ENCODE measurements at places on chromosomes 1 and 21.
A peak's percentile ranks its signal among the peaks of the same experiment; 100 is the strongest.

DNA sequence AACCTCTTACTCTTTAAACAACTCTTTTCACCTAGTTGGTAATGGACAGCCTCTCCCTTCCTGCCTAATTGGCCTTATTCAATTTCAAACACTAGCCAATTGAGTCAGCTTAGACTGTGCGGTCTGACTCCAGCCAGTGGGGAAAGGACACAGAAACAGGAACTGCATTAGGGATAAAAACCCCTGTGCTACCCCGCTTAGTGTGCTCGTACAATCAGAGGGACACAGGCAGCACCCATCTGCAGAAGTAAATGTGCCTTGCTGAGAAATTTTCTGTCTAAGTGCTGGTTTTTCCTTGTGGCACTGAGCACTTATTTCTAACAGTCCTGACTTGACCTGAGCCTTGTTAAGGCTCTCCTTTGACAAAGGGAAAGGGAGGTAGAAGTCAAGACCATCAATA, 6.0 kb upstream of the CD2 start:
- DNase-seq = no peak

DNA sequence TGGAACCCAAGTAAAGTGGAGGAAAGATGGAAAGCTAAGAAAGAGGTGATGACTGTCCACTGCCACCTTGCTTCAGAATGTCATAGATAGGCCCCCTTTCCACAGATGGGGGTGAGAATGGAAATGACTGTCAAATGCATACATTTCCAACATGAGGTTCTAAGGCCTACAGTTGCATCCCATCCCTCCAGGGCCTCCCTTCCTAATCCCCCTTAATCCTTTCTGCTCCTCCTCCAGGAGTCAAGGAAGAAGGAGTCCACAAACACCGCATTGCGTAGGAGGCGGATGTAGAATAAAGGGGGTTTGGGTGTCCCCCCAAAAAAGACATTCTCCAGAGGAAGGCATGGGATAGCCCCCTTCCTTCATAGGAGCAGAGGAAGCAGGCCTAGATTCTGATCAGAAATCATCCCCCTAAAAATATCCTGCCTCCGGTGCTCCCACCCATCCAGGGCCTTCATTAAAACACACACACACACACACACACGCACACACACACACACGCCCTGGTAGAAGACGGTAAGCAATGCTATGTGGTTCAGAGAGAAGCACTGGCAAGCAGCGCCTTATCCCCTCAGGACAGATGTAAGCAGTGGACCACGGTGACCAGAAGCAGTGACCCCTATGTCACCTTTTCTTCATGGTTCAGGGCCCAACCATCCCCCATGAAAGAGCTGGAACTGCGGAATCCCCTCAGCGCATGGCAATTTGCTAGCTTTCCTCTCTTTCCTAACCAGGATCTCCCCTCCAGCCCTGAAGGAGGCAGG, 2.0 kb downstream of the SV2A start:
- DNase-seq = no peak

- DNase-seq = no peak
Measured at GRCh38 chr1:210252621-210253051, 20.0 kb downstream of the SERTAD4 start.

DNA sequence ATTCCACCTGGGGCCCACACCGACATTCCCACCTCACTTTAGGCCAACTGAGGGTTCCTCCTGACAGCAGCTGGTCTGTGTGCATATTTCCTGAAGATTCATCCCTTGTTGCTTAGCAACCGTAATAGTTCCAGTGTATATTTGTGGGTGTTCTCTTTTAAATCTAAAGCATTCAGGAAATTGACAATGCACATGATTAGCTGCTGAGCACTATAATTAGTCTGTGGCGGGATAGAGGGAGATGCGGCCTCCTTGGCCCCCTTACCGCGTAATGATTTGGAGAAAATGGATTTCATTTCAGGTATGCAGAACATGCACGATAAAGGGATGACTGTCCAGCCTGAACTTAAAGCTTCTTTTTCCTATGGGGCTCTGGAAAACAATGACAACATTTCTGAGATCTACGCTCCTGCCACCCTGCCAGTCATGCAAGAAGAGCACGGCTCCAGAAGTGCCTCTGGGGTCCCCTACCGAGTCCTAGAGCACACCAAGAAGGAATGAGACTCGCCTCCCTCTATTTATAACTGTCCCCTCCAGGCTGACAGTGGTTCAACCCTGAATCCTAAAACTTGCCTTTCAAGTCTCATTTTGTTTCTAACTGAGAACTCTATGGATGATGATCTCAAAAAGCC, 33.8 kb upstream of the RCAN3 start:
- DNase-seq = no peak

- no peak for DNase-seq
Measured at GRCh38 chr21:44918581-44919033, 2.1 kb downstream of the ITGB2 start.

- no peak for DNase-seq
Measured at GRCh38 chr1:199221371-199222150, 582.7 kb downstream of the PTPRC start.

DNA sequence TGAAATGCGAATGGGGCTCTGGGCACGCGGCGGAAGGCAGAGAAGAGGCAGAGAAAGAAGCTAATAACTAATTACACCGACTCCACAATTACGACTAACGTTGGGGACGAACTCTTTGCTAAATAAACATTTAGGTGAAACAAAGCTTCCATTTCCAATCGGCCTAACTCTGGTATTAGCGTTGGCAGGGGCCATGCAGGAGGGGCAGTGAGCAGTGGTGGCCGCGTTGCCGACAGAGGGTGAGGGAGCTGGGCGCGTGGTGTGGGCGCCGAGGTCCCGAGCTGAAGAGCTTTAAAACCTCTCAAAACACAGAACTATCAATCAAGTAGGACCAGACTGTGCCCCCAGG, 553 bp upstream of the NDUFV3 start:
- no peak for DNase-seq

DNA sequence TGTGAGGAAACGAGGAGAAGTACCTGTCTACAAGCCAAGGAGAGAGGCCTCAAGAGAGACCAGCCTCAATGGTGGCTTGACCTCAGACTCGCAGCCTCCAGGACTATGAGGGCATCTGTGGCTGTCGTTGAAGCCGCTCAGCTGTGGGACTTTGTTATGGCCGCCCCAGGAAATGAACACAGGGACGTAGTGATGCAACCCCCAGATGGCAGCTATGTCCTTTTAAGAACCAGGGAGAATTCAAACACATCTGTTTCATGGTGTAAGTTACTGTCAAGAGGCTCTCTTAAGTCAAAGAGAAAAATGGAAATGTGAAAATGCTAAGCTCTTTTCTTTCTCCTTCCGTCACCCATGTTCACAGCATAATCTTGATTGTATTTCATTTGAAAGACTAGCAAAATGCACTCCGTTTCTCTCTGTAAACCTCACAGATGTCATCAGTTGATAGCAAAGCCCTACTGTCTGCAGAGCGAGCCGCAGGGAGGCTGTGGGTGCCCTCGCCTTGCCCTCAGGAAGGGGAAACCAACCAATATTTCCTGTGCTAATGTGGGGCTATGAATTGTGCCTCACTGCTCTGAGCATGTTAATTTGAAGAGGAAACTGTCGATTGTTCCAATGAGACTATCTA, 21.3 kb downstream of the UBASH3A start:
- DNase-seq = no peak

DNA sequence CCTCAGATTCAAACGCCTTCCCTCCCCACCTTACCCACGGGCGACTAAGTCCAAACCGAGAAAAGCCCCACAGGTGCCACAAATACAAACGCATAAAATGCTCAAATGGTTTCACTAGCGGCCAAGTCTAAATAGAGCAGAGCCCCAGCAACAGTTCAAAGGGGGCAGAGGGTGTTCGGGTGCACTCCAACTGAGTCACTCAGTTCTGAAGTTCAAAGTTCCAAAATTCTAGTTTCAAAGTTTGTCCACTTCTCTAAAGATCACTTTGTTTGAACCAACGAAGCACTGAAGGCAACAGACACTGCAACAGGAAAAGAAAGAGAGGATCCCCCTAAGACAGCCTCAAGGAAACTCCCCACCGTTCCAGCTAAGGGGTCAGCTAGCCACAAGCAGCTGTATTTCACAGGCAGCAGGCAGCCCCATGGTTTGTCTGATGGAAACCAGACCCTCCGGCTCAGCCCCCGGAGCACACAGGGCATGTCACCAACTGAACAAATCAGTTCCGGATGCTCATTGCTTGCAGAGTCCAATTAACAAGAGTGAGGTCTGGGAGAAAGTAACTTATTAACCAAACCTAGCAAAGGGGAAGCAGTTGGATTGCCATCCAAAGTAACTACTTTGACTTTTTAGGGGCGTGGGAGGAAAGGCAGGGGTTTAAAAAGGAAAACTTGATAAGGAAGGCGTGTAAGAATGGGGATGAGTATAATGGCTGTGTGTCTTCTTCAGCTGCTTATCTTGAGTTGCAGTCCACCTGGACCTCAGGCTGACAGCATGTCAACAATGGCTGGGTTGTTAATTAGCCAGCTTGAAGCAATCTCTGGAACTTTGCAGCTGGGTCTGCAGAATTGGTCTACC, 1423.9 kb upstream of the PRMT6 start:
- no peak for DNase-seq

GRCh38 chr1:76939050-76939816, 72.0 kb downstream of the ST6GALNAC5 start:
- peak; percentile 14 for DNase-seq

DNA sequence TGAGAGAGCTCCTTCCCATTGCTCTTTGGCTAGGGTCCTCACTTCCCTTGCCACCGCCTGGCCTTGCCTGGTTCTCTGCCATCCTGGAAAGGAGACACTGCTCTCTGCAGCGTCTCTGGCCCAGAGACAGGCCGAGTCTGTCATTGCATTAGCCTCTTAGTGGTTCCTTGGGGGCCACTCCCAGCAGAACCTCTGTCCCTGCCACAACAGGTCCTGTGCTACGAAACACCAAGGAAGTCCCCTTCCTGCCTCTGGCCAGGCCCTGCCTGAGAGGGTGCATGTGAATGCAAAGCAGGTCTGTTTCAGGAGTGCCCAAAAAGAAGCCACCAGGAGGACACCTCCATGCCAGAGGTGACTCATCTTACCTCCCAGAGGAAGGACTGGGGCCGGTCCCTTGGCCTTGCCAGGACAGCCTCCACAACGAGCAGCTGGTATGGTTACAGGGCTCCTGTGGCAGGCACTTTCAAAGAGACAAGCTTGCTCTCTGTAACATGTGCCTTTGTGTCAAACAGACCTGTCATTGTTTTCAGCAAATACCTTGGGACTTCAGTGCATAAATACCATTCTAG, 59.6 kb downstream of the VPS26C start:
- DNase-seq = peak; percentile 36
